ENCODE measurements at places on chromosomes 16 and 17.

DNA sequence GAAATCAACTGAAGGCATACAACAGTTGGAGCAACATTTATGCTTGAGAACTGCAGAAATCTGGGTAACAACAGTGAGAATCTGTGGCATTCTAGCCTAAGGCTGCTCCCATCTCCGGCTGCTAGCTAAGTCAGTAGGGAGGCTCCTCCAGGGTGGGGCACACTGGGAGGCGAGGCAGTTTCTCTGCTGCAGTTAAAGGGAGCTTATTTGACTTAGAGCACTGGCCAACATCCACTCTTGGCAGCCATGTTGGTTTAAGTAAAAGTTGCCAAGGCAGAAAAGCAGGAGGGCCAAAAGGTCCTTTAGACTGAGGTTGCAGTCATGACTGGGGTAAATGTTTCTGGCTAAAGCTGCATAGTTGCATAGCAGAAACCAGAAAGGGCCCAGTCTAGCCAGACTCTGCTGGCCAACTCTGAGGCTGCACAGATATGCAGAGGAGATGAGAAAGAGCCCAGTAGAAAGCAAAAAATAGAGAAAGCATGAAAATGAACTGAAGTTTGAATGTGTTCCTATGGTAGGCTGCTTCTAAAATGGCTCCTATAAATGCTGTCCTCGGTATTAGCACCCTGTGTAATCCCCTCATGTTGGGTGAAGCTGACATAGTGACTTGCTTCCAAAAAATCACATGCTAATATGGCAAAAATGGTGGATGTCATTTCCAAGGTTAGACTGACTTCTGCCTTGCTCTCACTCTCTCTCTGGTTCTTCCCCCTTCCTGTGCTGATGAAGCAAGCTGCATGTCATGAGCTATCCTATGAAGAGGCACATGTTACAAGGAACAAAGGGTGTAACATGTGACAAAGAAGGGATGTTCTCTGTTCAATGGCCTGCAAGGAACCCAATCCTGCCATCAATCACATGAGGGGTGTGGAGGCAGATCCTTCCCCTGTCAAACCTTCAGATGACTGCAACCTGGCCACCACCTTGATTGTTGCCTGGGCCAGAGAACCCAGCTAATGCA, 3.7 kb upstream of the C16orf78 start:
- no peak for DNase-seq

DNA sequence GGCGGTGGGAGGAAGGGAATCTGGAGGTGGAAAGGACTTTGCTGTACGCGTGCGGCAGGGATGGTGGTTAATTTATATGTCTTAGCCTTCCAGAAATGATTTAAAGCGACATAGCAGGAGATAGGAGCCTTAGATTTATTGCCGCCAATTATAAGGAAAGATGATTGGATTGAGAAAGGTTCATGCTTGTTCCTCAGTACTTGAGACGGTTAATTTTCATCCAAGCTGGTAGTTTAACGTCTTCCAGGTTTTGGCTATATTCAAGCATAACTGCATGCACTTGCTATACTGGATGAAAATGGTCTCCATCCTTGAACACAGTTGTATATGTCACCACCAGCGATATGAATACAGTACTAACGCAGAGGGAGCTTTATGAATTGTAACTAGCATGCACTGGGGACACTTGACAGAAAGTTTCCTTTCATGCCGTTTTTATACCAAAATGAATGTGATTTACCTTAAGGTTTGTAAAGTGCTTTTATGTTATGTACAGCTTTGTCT, 610 bp upstream of the PEX12 start:
- DNase-seq = no peak

GRCh38 chr17:43597624-43598356, 51.6 kb upstream of the ETV4 start:
- DNase-seq = no peak

DNA sequence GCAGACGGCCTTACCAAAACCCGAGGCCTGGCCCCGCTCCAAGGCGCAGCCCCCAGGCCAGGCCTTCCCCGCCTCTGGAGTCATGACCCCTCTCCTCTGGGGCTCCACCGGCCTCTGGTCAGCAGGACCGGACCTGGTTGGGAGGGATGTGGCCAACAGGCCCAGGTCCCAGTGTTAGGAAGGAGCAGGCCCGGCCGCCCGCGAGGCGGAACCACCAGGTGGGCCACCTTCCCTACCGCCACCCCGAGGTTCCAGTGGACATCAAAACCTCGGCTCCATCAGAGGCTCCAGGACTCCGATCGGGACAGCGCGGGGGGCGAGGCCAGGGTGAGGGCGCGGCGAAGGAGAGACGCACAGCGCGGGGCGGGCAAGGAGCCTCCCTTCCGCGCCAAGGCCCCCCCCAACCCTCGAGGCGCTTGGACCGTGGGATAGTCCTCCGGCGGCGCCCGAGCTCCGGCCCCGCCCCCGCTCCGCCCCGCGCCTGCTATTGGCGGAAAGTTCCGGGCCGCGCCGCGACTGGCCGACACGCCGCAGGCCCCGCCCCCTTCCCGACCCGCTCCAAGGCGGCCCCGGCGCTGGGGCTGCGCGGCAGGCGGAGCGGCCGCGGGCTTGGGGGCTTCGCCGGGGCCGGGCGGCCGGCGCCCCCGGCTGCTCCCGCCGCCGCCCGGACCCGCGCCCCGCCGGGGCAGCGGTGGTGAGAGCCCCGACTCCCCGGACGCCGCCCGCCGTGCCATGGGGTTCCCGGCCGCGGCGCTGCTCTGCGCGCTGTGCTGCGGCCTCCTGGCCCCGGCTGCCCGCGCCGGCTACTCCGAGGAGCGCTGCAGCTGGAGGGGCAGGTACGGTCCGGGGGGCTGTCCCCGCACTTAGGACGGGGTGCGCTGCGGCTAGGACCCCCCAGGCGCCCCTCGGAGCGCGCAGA, at the start of gene METRN:
TSS of gene METRN (plus strand) at position 561 of the 919 bp plus-strand sequence. CDS start at position 733, 172 bp downstream.
- DNase-seq = peak; percentile 65

GRCh38 chr17:77462090-77462489, 321.3 kb downstream of the SEC14L1 start:
- no peak for DNase-seq

DNA sequence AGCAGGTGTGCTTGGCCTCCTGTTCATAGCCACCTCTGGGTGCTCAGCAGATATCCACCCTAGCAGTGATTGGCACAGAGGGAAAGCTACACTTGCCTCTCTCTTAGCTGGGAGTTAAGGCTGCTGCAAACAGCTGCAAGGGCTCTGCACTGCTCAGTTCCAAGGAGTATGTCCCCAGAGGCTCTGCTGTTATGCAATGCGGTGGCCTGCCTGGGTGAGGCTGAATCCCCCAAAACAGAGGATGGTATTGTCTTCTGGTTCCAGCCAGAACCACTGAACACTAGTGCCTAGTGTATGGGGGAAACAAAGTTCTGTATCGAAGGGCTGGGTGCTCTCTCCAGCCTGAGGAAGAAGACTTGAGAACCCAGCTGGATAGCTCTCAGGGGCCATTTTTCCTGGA, 16.8 kb downstream of the TMEM94 start:
- no peak for DNase-seq

DNA sequence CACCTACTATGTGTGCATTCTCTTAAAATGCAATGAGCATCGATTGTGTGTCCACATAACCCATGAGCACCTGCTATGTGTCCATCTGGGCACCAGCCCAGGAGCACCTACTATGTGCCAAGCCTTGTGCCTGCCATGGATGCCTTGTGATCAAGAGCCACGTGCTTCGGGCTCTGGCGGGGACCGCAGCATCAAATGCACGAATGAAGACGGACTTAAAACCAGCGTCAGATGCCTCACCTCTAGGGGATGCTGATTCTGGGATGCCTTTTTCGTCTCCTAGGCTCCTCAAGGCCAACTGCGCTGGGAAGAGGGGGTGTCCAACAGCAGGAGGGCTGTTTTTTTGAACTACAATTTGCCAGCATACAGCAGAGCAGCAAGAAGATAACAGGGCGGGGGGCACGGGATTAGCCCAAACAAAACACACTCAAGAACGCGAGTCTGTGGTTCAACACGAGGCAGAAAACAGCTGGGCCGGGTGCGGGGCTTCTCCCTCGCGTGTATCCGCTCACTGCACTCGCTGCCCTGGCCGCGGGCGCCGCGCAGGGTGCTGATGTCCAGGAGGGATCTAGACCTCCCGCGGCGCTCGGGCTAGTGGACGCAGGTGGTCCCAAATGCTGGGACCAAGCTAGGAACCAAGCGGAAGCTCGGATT, 1.2 kb upstream of the GLIS2 start:
- peak; percentile 25 for DNase-seq

- no peak for DNase-seq
These were observed 71.0 kb downstream of the CDYL2 start for GRCh38 chr16:80733407-80733806.
